ENCODE measurements at places on chromosomes 1 and 21.
A peak's percentile ranks its signal among the peaks of the same experiment; 100 is the strongest.

DNA sequence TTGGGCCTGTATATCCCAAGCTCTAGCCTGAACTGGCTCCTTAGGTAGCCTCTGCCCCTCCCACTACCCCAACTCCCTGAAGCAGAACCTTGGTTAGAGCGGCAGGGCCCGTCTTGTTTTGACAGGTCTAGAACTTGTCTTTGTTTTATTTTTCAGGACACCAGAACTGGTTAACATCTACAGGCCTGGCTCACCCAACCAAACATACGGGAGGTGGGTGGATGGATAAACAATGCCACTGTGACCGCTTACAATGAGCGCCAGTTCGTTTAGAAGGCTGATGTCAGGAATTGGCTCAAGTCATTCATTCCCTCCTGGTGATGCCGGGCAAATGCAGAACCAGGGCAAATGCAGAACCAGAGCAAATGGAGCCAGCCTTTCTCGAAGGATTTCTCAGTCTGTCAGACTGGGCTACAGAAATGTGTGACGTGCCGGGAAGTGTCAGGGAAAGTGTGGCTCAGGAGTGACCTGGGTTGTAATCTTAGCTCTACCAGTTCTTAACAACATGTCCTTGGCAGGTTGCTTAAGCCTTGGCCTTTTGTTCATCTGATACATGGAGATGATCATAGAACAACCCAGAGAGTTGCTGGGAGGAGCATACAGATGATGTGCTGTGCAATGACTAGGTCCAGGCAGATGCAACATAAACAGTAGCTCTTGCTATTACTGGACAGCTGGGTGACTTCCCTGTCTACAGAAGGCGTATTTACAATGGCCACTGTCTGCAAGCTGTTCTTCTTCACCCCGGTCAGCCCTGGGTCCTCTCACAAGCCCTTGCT lies 30.5 kb upstream of the BTG2 start:
- DNase-seq = no peak

DNA sequence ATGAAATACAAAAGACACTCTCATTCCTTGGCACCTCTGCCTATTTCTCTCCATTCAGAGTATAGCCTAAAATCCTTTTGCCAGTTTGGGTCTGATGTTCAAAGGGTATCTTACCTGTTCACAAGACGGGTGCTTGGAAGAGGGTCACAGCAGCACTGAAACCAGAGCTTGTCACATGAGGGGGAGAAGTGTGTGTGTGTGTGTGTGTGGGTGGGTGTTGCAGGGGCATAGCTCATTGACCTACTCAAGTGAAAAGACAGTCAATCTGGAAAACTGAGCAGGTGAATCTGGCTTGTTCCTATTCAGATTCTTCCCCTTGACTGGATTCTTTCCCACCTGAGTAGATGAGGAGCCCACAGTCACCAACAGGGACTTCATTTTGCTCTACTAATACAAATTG lies 63.9 kb downstream of the KCTD3 start:
- DNase-seq = no peak

GRCh38 chr1:204495078-204495753 lies 611 bp upstream of the PIK3C2B start:
- DNase-seq = no peak

DNA sequence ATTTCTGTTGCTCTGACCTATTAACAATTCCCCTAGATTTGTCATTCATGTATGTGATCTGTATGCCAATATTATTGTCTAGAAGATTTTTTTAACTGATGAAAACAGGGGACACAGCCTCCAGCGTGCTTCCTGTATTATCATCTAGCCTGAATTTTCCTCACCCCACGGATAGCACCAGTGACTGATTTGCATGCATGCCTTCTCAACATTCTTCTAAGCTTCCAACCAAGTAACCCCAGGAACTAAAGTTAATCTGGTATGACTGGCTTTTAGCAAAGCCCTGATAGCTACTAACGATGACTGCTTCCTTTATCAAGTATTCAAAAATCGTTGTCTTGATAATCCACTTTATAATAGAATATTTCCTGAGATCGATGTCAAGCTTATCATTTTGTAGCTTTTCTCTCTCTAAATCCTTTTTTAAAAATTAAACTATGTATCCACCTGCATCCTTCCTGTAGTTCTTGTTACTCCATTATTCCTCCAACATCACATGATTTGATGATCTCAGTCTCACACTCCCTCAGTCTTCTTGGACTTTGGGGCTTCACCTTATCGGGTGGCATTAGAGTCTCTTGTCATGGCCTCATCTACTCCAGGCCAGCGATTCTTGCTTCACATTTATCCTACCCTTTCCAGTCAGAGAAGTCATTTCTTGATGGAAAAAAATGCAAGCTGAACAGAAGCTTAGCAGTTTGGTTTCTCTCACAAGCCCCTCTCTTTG lies 19.0 kb downstream of the BCAR3 start:
- DNase-seq = no peak

GRCh38 chr1:226549937-226550671 lies 1.5 kb downstream of the STUM start:
- DNase-seq = no peak

DNA sequence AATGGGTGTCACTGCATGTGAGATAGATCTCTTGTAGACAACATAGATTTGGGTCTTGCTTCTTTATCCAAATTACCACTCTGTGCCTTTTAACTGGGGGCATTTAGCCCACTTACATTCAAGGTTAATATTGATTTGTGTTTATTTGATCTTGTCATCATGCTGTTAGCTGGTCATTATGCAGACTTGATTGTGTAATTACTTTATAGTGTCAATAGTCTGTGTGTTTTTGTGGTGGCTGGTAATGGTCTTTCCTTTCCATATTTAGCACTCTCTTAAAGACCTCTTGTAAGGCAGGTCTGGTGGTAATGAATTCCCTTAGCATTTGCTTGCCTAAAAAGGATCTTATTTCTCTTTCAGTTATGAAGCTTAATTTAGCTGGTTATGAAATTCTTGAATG lies 29.6 kb downstream of the ZNF691 start:
- DNase-seq = no peak

DNA sequence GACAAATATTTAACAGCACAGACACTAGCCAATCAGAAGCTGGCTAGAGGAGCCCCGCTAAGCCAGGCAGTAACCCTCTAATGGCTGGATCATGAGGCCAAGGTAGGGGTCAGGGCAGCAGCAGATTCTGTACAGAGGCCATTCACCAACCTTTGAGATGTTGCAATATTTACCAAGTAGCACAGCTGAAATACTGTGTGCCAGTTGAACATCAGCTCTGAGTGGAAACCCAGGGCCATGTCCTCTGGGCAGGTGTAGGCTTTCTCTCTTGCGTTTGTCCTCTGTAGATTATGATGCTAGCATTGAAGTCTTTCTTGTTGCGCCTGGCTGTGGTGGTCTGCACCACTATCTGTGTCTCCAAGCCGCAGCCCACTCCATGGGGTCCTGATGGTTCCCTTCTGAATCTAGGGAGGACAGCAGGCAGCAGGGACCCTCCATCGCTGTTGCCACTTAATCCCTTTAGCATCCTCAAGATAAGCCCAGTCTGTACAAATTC lies 2.5 kb upstream of the COG2 start:
- no peak for DNase-seq

DNA sequence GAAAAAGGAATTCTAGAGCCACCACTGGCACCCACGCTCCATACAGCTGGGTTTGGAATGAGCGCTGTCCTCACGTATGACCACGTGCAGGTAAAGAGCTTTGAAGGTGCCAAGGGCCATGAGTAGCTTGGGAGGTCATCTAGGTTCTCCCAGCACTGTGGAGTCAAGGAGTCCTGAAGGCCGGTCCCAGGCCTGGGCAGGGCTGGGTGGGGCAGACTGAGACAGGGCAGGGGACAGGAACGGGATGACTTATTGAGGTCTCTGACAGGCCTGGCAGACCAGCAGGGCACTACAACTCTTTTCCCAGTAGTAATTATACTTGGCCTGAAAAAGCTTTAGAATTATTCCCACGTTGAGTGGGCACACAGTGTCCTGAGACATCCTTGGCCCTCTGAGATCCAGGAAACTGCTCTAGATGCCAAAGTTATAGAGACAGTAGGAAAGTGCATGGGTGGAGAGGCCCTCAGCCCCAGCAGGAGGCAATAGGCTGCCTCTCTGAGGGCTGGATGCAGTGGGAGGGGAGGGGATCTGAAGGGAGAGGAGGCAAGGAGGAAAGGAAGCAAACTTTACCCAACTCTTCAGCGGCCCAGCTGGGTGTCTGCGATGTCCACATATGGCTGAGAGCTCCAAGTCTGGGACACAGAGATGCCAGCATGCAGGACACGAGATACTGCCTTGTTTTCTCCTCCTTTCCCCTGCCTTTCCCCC lies 1.8 kb upstream of the CDA start:
- peak; percentile 46 for DNase-seq

GRCh38 chr1:225498549-225499136 lies 70.8 kb upstream of the LBR start:
- no peak for DNase-seq

DNA sequence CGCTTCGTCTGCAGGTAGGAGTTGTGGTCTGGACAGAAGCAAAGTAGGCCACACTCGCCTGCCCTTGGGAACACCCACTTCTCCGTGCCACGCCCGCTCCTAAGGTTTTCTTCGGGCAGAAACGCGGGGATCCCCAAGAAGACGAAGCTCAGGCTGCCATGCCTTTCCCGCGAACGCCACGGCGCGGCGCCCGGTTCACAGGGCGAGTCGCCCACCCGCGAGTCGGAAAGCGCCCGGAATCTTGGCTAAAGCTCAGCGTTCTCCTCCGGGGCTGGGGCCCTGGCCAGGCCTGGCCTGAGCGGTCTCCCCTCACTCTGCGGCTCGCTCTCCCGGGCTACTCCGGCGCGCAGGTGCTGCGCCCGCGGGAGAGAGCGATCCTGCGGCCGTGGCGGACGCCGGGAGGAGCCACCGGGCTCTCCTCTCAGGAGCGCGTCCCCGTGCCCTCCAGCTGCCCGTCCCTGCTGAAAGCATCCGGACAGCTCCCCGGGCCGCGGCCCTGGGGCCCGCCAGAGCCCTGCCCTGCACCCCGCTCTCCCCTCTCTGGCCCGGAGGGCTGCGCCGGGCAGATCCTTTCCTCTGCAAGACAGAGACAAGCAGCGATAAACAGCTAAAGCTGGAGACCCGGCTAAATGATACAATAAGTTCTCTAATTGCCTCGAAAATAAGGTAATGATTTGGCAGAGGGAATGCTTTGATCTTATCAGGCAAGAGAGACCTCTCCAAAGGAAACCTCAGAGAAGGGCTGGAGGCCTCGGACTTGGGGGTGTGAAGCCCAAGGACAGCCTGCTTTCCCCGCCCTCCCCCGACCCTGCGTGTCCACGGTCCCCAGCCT lies 6.7 kb upstream of the WNT2B start:
- peak; percentile 65 for DNase-seq

DNA sequence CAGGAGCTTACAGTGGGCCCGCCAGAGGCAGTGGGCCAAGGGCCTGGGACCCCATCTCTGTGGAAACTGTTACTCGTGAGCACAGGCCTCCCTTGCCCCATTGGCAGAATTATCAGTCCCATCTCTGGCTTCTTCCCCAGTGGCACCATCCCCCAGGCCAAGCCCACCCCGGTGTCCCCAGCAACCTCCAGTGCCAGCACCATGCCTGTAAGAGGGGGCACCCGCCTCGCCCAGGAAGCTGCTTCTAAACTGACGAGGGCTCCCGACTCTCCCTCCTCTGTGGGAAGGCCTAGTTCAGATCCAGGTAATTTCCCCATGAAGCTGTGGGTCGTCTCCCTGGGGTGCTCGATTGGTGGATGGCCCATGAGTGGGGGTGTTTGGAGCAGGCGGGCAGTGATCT lies 46.8 kb downstream of the TNFRSF8 start:
- DNase-seq = no peak

DNA sequence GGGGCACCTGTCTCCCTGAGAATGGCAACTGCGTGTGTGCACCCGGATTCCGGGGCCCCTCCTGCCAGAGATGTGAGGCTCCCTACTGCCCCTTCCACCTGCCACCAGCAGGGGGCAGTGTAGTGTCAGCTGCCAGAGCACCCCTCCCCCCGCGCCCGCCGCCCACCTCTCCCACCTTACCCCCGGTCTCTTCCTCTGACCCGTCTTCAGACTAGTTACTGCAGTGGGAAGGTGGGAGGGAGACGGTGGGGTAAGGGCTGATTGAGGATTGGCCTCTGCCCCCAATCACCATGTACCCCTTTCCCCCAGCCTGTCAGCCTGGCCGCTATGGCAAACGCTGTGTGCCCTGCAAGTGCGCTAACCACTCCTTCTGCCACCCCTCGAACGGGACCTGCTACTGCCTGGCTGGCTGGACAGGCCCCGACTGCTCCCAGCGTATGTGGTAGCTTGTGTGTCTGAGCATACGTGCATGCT lies 10.1 kb upstream of the LRRC71 start:
- DNase-seq = no peak

DNA sequence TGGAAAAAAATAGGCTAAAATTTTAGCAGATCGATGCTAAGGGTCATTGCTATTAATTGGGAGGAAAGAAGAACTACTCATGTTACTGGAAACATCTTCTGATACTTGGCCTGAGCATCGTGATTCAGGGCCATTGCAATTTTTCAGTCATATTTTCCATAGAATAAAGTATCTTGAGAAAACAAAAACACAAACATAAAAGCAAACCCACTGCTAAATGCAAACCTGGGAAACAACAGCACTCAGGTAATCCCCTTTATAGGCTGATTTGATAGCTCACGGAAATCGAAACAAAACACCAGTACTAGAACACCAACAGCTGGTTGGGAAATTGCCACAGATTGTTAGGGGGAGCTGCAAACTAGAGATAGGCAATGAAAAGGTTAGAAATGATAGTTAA lies 172.9 kb upstream of the ESRRG start:
- no peak for DNase-seq

All from hepatic stellate cell (primary cell).